ENCODE measurements at places on chromosomes 2 and 18. TPM values are rescaled to one million over a fixed set of nuclear protein-coding genes. Genes with fewer than 3 reads are reported as not detected.

- DNase-seq, result peak; percentile 39
Measured at GRCh38 chr2:31812051-31812798, 198.6 kb downstream of the MEMO1 start.

DNA sequence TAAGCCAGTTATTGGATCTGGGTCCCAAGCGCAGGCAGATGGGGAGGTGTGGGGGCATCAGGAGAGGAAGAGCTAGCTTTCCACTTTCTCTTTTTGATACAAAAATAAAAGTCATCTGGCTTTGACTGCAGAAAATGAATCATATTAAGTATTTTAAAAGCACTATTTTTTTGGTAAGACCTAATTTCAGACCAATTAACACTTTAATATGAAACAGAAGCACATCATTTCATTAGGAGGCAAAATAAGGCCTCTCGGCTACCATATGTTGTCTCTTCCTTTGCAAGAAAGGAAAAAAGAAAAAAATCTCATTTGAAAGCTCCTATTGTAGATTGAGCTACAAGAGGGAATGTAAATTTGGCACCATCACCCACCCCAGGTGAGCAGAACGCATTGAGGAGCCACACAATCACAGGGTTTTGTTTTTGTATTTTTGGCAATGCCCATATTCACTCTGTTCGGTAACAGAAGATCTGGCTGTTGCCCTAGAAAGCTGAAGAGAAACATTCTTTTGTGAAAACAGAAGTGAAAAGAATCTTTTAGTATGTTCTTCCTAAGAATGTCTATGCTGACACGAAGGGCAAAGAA lies 390.7 kb upstream of the ETAA1 start:
- DNase-seq, result no peak

HPCAL1 gene
- 65.3 TPM for polyA plus RNA-seq

- no peak for DNase-seq
Measured at GRCh38 chr2:120620025-120620793, 115.5 kb upstream of the GLI2 start.

DNA sequence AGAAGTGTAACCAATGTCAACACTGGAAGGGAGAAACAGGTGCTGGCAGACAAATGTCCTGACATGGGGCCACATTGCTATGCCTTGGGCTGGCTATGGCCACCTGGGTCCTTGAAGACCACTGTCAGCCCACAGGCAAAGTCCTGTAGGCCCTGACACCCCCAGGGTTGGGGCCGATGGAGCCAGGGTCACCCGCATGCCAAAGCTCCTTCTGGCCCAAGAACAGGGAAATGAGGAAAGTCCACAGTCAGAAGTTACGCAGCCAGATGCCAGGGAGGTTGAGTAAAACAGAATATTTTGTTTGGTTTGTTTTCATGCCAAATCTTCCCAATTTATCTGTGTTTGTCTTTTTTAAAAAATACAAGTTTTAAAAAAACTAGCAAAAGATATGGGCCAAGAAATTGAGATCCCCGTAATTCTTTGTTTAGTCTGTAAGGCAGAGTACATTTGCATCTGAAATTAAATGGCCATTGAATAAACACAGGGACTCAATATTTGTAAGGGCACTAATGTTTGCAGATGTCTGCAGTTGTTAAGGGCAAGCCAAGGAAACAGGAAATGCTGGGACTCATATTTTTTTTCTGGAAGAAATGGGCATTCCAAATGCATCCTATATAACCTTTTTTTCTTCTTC lies 186.4 kb downstream of the FAM210A start:
- no peak for DNase-seq

DNA sequence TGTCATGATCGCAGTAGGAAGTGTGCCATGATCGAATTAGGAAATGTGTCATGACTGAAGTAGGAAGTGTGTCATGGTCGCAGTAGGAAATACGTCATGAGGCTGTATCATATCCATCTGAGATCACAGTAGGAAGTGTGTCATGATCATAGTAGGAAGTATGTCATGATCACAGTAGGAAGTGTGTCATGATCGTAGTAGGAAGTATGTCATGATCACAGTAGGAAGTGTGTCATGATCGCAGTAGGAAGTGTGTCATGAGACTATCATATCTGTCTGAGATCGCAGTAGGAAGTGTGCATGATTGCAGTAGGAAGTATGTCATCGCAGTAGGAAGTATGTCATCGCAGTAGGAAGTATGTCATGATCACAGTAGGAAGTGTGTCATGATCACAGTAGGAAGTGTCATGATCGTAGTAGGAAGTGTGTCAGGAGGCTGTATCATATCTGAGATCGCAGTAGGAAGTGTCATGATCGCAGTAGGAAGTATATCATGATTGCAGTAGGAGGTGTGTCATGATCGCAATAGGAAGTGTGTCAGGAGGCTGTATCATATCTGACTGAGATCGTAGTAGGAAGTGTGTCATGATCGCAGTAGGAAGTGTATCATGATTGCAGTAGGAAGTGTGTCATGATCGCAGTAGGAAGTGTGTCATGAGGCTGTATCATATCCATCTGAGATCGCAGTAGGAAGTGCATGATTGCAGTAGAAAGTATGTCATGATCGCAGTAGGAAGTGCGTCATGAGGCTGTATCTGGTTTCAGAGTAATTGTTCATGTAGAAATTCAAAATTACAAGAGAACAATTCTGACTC lies 56.4 kb upstream of the NFATC1 start:
- no peak for DNase-seq

- DNase-seq, result no peak
Measured at GRCh38 chr2:109166811-109167210, 37.8 kb downstream of the SH3RF3 start.

DNA sequence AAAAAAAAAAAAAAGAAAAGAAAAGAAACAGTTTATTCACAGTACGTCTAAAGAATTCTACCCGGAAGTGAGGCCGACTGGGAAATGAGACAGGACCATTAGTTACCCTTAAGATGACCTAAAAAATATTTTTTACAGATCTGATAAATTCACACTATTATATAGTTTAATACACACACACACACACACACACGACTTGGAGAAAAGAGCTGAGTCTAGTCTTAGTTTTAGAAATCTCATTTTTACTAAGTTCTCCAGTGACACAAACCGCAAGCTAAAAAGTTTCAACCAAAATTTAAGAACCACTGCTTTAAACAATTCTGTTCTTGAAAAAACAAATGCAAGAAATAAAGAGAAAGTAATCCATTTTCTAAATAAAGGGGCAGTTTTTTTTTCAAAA lies 27.1 kb downstream of the ST3GAL5 start:
- DNase-seq, result no peak

SPATA3 gene
- not detected for polyA plus RNA-seq
